ENCODE measurements at places on chromosomes 4 and X.
A peak's percentile ranks its signal among the peaks of the same experiment; 100 is the strongest.

GRCh38 chr4:88706574-88706973 is 8.9 kb upstream of the NAP1L5 start:
- no peak for DNase-seq

DNA sequence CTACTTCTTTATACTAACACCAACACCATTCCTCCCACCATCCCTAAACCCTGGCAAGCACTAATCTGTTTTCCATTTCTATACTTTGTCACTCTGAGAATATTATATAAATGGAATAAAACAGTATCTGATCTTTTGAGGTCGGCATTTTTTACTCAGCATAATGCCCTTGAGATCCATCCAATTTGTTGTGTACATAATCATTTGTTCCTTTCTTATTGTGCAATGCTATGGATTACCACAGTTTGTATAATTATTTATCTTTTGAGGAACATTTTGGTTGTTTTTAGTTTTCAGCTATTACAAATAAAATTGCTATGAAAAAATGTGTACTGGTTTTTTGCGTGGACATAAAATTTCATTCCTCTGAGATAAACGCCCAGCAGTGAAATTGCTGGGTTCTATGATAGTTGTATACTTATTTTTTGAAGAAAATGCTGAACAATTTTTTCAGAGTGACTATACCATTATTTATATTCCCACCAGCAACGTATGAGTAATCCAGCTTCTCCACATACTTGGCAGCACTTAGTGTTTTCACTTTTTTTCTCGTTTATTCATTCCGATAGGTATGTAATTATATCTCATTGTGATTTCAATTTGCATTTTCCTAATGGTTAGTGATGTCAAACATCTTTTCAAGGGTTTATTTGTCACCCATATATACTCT is 154.3 kb upstream of the DCAF8L1 start:
- no peak for DNase-seq

DNA sequence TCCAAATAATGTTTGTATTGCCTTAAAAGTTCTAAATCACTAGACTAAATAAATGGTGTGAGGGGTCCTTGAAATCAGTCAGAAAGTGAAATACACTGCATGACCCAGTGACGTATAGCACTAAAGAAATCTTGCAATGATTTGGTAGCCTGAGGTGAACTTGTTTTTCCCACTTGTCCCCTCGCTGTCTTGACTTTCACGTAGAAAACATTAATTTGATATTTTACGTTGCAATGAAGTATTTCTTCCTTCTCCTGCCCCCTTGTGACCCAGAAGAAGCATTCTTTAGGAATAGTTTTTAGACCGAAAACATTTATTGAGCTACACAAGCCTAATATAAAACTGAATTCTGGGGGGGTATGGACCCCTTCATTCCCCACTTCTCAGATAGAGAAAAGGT is 3.7 kb downstream of the KLB start:
- no peak for DNase-seq

GRCh38 chr4:83561381-83561780 is 25.5 kb downstream of the GPAT3 start:
- DNase-seq, result no peak

DNA sequence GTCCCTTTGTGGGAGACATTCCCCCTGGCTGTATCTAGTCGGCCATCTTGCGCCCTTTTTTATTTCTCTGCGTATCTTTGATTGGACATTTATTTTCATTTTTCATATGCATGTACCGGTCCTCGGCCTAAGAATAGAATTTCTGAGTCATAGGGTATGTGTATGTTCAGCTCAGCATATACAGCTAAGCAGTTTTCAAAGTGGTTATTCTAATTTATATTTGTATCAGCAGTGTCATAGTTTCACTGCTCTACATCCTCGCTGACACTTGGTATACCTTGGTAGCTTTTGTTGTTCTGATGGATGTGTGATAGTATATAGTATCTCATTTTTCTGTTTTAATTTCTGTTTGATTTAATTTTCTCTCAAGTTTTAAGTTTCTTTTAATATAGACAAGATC is 38.7 kb downstream of the BEX3 start:
- no peak for DNase-seq

- no peak for DNase-seq
These were observed 127.5 kb downstream of the PAPSS1 start for GRCh38 chr4:107592519-107592918.

DNA sequence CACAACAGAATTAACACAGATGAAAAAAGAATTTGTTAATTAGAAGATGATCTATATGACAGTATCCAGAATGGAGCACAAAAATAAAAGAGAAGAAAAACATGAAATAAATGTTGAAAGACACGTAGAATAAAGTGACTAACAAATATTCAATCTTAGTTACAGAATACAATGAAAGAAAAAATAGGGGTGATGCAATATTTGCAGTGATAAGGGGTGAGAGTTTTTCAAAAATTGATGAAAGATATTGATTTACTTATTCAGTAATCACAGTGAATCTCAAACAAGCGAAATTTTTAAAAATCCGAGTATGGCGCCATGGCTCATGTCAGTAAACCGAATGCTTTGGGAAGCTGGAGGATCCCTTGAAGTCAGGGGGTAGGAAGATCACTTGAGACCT is 20.2 kb upstream of the RAB28 start:
- no peak for DNase-seq

GRCh38 chrX:111914398-111915090 is 38.6 kb downstream of the TRPC5OS start:
- no peak for DNase-seq

DNA sequence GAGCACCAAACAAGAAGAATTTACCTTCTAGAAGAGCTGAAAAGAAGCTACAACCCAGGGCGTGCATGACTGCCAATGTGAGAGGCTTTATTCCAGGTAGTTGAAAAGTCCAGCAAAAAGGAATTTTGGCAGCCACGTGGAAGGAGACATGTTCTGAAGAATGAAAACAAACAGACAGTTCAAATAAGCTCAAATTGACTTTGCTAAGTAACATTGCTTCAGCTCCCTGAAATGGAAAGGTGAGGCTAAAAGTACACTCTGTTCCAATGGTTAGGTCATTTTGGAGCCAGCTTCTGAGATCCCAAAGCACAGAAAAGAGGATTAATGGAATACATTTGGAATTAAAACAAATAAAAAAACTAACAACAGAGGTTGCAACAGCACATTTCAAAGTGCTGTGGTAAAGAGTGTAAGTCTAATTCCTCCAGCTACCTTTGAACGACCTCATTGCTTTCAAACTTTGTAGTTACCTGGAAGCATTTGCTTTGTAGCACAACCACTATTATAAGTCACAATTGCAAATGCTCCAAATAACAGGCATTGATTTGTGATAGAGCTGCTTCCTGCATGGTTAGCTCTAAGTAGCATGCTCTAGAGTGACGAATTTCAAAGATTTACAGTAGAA is 405.3 kb upstream of the EDA2R start:
- DNase-seq, result no peak

DNA sequence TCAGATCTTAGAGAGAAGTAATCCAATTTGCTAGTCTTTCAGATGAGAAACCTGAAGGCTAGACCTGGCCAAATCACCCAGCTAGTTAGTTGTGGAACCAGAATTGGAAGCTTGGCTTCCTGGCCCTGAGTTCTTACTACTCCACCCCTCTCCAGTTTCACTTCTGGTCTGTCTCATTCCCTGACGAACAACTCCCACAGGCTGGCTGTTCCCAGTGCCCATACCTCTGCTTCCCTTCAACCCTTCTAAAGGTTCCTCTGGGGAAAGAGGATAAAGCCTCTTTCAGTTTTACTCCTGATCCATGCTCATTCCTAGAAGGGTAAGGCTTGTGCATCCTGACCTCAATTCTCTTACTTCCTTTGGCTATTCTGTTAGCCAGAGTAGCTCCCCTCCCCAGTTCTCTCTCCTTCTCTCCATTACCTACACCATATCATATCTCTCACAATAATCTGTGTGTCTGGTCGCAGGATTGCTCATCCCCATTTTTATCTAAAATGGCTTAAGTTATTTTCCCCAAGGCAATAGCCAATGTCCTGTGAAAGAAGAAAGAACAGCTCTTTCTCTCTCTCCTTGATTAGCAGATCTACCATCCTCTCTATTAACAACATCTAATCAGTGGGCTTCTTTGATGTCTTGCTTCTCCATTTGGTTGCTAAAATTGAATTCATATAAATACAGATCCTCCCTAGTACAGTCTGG is 155.0 kb upstream of the MAOA start:
- no peak for DNase-seq

DNA sequence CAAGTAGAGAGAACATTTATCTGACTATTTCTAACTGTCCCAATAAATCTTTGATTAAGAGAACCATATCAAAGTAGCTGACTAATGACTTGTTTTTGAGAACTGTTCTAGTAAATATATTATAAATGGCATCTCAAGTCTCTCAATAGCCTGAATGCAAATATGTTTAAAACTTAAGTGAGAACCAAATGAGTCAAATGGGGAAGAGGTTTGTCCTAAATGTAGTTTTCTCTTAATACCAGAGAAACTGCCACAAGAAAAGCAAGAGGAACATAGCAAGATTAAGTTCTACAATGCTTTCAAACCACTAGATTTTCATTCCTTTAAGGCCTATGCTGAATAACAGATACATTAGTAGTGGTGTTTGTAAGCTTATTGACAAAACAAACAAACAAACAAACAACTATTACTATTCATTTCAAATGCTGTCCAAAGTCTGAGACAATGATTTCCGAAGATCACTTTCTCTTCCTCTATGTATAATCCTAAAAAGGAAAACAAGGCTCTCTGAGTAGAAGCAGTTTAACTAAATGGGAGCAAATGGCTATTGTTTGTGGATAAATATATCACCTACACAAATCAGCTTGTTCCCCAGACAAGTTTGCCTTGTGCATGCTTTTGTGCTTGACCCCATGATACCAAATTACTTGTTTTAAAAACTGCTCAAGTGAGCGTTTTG is 408.4 kb upstream of the EMCN start:
- DNase-seq, result no peak

DNA sequence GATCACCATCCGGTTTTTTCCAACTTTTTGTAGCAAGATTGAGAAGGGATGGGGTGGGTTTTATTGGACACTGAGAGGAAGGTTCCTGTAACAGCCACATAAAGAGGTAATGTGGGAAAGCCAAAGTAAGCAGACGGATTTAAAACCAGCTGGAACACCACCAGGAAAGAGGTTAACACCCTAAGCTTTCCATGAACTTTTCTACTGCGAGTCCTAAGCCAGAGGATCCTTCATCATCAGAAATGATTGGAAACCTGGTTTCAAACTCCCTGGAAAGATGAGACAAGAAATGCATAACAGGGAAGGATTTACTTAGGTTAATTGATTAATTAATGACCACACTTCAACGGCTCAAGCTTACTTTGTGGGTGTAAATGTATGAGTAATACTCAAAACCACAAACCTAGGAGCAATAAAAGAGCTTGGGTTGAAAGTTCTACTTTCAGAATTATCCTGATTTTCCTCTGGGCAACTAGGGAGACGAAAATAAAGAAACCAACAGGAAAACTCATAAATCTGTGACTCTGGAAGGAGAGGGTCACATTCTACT is 91.5 kb downstream of the COX18 start:
- DNase-seq, result no peak

- no peak for DNase-seq
These were observed 569 bp downstream of the ARFIP1 start for GRCh38 chr4:152780267-152780778.

DNA sequence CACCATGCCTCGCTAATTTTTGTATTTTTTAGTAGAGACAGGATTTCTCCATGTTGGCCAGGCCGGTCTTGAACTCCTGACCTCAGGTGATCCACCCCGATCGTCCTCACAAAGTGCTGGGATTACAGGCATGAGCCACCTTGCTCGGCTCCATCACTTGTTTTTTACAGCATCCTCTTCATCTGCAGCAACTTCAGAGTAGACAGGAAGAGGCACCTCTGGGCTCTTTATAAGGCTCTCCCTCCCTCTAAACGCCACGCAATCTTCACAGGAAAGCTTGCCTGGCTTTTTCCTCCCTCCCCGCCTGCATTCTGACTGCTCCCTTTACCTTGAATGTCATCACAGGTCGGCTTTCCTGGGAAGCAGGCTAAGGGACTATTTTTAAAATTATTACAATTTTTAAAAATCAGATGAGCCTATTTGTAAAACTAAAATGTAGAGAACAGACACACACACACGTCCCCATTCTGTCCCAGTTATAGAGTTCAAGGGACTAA is 111.5 kb upstream of the LDB2 start:
- no peak for DNase-seq

GRCh38 chr4:38223782-38224236 is 263.6 kb downstream of the PTTG2 start:
- DNase-seq, result no peak

GRCh38 chr4:55673424-55673823 is 37.3 kb upstream of the NMU start:
- DNase-seq, result no peak

DNA sequence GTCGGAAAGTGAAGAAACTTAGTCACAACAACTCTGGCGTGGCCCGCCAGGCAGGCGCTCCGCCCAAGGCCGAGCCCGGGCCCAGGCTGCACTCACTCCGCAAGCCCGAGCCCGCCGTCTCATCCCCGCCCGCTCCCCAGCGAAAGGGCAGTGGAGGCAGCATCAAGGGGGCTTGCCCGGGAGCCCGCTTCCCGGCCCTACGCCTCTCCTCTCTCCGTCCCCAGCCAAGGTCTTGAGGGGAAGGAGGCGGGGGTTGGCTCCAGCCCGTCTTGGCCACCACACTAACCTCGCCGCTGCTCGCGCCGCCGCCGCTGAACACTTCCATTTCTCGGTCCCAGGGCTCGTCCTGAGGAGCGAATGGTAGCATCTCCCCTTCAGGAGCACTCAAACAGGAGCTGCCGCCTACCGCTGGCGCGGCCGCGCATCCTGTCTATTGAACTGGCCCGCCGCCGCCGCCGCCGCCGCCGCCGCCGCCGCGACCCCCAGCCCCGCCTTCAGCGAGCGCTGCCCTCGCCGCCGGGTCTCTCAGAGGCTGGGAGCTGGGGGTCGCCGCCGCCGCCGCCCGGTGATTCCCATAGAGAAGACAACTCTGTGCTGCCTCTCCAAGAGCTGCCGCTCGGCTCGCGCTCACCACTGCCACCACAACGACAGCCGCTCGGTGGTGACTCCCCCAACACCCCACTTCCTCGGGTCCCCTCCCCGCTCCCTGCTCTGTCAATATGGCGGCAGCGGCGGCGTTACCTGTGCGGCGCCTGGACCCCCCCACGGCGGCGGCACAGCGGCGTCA is at the start of gene RPS6KA6:
Gene RPS6KA6 (minus strand): TSS at position 667 of the 787 bp plus-strand sequence. CDS start 300 bp downstream, at position 367.
- peak; percentile 49 for DNase-seq

DNA sequence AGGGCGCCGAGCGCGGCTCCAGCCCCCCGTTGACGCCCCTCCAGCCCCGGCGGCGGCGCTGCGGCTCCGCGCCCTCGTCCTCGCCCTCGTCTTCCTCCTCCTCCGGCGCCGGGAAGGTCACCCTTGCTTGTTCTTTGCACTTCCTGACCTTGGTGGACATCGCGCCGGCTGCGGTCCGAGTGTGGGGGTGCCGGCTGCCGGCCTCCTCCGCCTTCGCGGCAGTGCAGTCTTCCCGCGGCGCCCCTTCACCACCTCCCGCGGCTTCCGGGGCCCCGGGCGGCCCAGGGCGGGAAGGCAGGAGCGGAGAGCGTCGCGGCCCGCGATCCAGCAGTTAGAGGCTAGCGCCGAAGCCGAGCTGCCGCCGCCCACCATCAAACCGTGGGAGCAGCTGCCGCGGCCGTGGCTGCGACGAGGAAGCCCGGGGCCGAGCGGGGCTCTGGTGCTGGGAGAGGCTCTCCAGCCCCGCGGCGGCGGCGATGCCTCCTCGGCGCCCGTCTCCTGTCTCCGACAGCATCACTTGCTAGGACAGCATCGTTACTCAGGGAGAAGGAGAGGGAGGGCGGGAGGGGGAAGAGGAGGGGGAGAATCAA is at the start of gene TRPC3:
Gene TRPC3 (minus strand): TSS at position 540 of the 590 bp plus-strand sequence. CDS start 380 bp downstream, at position 160.
- peak; percentile 51 for DNase-seq

- no peak for DNase-seq
These were observed 270.2 kb upstream of the TAPT1 start for GRCh38 chr4:16496501-16496900.

GRCh38 chrX:71637253-71637618 is 18.9 kb upstream of the CXCR3 start:
- no peak for DNase-seq
